SK-MEL-5 (cell line): ENCODE measurements at places on chromosomes 6 and 20. TPM values are rescaled to one million over a fixed set of nuclear protein-coding genes. Genes with fewer than 3 reads are reported as not detected.

The FAM209B gene
- not detected in 2 replicates for total RNA-seq

The CYP39A1 gene
- total RNA-seq, result 0.34 and 0.56 TPM in 2 replicates

The SPATA25 gene
- total RNA-seq, result 1.3 and 2.2 TPM in 2 replicates

DNA sequence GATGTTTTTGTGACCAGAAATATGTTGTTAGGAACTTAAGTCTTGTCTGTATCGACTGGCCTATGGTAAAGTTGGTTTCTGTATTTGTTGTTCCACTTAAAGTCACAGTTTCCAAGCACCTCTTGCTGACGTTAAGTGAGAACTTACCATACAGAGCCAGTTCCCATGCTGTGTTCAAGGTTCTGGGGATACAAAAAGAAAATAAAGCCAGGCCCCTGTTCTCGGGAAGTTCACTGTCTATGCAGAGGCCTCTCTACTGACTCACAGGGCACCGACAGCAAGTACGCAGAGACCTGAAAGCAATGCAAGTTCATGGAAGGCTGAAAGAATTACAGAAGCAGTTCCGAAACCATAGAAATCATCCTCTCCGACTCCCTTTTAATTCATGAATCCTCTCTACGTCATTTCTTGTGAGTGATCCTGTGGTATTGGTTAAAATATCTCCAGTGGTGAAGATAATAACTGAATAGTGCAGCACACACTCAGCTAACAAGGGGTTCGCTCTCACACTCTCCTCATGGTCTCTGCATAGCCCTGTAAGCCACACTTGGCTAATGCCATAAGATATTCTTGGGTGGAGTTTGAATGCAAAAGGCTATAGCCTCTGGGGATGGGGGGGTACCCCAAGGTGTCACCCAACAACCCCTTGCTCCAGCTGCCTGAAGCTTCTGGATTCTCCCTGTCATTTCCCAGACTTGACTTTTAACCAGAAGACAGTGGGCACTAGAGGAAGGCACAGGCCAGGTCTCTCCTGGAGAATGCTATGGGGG lies 91.2 kb upstream of the EXOC2 start:
- no peak for DNase-seq

DNA sequence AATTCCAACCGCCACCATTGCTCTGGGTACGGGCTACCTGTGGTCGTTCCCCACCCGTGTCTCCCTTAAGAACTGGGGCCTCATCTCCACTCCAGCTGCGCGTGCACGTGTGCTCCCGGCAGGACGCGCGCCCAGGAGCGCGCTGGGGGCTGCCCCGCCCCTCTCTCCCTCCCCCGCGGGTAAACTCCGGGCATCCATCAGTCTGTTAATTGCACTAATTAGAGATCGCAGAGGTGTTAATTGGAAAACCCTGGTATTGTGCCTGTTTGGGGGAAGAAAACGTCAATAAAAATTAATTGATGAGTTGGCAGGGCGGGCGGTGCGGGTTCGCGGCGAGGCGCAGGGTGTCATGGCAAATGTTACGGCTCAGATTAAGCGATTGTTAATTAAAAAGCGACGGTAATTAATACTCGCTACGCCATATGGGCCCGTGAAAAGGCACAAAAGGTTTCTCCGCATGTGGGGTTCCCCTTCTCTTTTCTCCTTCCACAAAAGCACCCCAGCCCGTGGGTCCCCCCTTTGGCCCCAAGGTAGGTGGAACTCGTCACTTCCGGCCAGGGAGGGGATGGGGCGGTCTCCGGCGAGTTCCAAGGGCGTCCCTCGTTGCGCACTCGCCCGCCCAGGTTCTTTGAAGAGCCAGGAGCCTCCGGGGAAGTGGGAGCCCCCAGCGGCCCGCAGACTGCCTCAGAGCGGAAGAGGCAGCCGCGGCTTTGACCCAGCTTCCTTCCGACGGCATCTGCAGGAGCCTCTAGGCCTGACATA lies 14.4 kb downstream of the FOXP4 start:
- DNase-seq, result no peak

GRCh38 chr6:138242987-138243592 lies 24.8 kb upstream of the PBOV1 start:
- no peak for DNase-seq

DNA sequence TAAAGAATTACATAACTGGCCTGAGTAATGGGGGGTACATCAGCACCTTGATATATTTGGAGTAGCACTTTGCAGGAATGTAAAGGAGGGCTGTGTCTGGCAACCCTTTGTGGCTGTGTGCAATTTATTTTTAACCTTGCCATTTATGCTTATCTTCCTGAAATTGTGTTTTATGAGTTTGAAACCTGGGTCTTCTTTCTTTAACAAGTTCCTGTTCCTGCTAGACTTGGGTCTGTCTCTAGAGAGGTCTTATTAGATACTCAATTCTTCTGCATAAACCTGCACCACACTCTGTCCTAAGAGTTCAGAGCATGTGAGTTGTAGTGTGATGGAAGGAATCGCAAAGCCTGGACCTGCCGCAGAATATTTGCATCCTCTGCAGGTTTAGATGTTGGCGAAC lies 181.0 kb downstream of the JARID2 start:
- no peak for DNase-seq

- no peak for DNase-seq
Observed at GRCh38 chr6:137156650-137157049, 16.8 kb downstream of the IL22RA2 start.

DNA sequence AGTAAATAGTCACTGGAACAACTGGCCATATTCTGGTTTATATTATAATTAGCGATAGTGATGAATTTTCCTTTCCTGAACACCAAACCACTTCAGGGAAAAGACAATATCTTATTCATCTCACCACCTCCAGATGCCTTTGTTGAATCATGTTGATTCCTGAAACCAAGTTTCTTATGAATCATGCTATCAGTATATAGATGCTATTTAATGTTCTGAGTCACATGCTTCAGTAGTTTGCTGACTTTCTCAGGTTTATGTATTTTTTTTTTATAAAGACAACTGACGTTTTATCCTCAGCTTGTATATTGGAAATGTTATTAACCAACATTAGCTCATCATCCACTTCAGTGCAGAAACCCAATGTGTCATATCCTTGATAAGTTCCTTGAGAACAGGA lies 710.2 kb upstream of the POU3F2 start:
- DNase-seq, result peak; percentile 49

DNA sequence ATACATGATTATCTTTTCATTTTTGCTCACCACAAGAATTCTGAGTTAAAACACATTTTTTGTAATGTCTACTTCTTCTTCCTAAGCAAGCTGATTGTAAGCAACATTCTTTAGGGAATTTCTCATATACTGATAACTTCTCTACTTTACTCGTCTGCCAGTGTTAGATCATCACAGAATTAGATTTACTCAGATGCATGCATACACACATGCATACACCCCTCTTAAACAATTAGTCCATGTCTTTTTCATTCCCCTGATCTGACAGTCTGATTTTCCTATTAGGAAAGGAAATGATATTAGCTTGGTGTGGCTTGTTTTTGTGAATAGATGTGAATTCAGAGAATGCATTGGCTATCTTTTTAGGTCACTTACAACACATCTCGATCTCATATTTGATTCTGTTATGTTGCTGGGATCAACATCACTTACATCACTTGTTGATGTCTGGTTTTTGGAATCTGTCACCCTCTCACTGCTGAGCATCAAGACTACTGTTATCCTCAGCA lies 91.4 kb downstream of the FIG4 start:
- DNase-seq, result no peak

GRCh38 chr6:168442646-168443045 lies 1.7 kb downstream of the SMOC2 start:
- DNase-seq, result no peak

- DNase-seq, result no peak
Observed at GRCh38 chr6:29424575-29424974, 9.8 kb downstream of the OR12D1 start.

- peak; percentile 74 for DNase-seq
Observed at GRCh38 chr6:116111552-116112528, 11.2 kb downstream of the NT5DC1 start.

GRCh38 chr6:160791981-160792418 lies 90.0 kb downstream of the PLG start:
- DNase-seq, result no peak

DNA sequence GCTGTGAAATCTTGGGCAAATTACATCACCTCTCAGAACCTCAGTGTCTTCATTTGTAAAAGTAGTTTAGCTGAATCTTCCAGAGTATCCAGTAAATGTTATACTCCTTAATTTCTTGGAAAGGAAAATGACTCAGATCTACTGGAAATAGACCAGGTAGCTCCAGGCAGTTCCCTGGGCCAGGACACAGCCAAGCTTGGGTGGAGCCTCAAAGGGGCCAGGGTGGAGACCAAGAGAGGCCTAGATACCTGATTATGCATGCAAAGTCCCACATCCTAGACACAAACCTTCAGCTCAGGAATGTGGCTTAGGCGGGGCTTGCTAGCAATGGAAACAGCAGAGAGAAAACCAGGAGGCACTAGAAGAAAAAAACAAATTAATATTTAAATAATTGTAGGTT lies 272.8 kb downstream of the MAFB start:
- no peak for DNase-seq

DNA sequence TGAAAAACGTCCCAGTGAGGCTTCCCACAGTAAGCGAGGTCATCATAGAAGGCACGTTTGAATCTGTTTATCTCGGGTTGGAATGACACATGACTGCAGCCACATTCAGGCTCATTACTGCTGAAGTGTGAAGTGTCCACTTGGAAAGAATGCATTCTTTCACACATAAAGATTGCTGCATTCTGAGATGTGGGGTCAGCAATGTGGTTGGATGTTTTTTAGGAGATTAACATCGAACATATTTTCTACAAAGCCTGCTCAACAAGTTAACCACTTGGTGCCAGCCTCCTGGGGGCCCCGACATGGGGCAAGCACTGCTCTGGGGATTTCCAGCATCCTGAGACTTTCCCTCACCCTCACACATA lies 79.9 kb downstream of the BMP6 start:
- DNase-seq, result no peak

GRCh38 chr20:34215711-34216381 lies 25.4 kb upstream of the ASIP start:
- DNase-seq, result peak; percentile 32

GRCh38 chr6:14537030-14537429 lies 419.5 kb downstream of the CD83 start:
- no peak for DNase-seq

DNA sequence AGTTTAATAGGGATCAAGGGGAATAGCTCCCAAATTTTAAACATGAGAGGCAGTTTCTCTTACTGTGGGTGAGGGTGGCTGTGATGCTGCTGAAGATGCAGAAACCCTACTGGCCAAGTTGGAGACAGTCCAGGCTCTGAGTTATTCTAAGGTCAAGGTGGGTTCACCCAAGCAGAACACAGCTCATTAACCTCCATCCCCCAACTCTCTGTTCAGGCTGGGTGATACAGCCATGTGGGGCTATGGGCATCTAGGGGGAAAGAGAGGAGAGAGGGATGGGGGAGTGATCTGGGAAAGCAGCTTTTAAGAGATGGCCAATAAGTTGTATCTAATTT lies 18.9 kb upstream of the TRAM2 start:
- no peak for DNase-seq

GRCh38 chr6:46420921-46421638 lies 70.2 kb downstream of the RCAN2 start:
- DNase-seq, result no peak

DNA sequence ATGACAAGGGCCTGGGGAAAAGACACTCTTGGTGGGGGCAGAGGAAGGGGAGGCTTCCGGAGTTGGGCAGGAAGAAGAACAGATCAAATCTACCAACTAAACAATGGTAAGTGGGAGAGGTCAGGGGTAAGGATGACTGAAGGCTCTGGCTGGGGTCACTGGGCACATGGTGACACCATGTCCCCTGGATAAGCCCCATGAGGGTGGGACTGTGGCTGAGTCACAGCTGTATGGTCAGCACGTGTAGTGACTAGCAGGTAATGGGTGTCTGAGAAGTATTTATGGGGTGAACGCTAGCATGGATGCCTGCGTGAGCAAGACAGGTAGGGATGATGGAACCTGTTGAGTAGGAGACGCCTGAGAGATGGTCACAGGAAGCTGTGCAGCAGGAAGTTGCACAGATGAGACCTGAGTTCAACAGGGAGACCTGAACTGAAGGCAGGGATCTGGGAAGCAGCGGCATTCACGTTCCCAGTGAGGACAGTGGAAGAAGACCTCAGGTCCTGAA lies 64.5 kb upstream of the SNX9 start:
- DNase-seq, result no peak

DNA sequence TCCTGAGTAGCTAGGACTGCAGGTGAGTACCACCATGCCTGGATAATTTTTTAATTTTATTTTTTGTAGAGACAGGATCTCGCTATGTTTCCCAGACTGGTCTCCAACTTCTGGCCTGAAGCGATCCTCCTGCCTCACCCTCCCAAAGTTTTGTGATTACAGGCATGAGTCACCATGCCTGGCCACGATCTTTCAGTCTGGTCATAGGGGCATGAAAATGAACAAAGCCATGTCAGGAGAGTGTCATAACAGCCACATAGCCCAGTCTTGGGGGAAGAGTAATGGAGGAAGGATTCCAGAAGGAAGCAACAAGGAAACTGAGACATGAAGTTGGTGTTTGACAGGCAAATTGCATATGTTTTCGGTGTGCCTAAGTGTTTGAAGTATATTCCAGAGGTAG lies 17.0 kb upstream of the SNX3 start:
- DNase-seq, result no peak

DNA sequence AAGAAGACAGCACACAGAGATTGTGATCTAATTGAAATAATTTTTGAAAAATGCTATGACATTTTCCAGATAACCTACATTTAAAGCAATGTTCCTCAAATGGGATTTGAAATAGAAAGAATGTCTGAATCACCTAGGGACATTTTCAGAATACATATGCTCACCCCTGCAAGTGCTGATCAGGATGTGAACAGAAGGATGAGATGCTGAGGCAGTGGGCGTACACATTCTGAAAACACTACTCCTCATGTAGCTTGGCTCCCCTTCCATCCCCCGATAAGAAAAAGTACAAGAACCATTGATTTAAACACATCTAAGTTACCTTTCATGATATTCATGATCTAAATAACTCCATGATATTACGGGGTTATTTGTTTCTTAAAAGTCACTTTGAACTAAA lies 29.9 kb upstream of the HINT3 start:
- DNase-seq, result no peak

DNA sequence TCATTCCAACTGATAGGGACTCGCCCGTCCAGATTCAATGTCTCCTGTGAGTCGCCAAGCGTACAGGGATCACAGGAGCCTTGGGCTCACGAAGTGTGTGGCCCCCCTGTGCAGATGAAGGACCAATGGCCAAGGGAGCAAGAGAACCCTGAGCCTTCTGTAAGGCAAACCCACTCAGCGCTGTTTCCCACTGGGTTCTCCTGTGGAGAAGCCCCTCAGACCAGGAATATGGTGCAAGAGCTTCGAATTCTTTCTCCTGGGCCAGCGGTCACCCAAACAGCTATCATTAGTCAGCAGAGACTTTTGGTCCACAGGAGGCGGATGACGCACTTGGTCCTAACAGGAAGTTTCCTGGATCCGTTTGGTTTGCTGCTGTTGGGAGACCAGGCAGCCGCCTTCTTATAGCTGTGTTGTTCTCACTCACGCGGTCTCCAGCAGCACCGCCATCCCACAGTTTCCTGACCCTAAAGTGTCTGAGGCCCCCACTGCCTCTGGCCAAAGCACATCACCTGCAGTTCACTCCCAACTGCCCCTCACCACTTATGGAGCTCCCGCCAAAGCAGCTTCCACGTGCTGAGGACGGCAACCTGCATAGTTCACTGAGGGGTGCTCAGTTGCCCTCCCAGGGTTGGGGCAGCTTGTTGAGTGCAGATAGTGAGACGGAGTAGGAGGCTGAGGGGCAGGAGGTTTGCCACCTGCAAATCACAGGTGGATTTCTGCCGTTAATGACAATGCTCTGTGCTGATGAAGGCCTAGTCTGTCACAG lies 268.6 kb downstream of the ERMARD start:
- no peak for DNase-seq
